ENCODE measurements at places on chromosomes 6 and 20. TPM values are rescaled to one million over a fixed set of nuclear protein-coding genes. Genes with fewer than 3 reads are reported as not detected.

Gene CCN5
- 5.7 TPM for polyA plus RNA-seq

Gene ADGRF5
- polyA plus RNA-seq, result 5.2 TPM

Gene PCSK2
- polyA plus RNA-seq, result 0.06 TPM

Gene RING1
- 29.2 TPM for polyA plus RNA-seq

Gene EYS
- not detected for polyA plus RNA-seq

Gene KCNK15
- polyA plus RNA-seq, result 0.06 TPM

Gene E2F1
- polyA plus RNA-seq, result 6.2 TPM

Gene TNFRSF6B
- polyA plus RNA-seq, result 12.3 TPM

Gene SLC52A3
- 0.03 TPM for polyA plus RNA-seq

Gene MYB
- 1.3 TPM for polyA plus RNA-seq

Gene TNFAIP3
- 25.0 TPM for polyA plus RNA-seq

- no peak for DNase-seq
- H3K4me1 ChIP-seq, result no peaks in the 10 kb centered on the region
- no peak overlapping the region for H3K27ac ChIP-seq
- H3K4me3 ChIP-seq, result no peak overlapping the region
- H3K36me3 ChIP-seq, result no peaks in the 10 kb centered on the region
Measured at GRCh38 chr20:21918398-21918797, 212.9 kb downstream of the PAX1 start.

- H3K27me3 ChIP-seq, result no peaks in the 10 kb centered on the region
- DNase-seq, result no peak
- H3K4me1 ChIP-seq, result peaks cover 10% of the 10 kb centered on the region
- peak overlapping the region; percentile 19 for H3K27ac ChIP-seq
- H3K36me3 ChIP-seq, result no peaks in the 10 kb centered on the region
Measured at GRCh38 chr6:14401246-14401645, 283.7 kb downstream of the CD83 start.

- no peaks in the 10 kb centered on the region for H3K36me3 ChIP-seq
- H3K27ac ChIP-seq, result no peak overlapping the region
- H3K4me1 ChIP-seq, result peaks cover 25% of the 10 kb centered on the region
- H3K4me3 ChIP-seq, result no peak overlapping the region
- no peak for DNase-seq
Measured at GRCh38 chr20:830011-830521, 3.4 kb upstream of the FAM110A start.

- H3K4me3 ChIP-seq, result no peak overlapping the region
- H3K36me3 ChIP-seq, result no peaks in the 10 kb centered on the region
- no peaks in the 10 kb centered on the region for H3K27me3 ChIP-seq
- DNase-seq, result no peak
- peaks cover 12% of the 10 kb centered on the region for H3K4me1 ChIP-seq
Measured at GRCh38 chr20:53691060-53691810, 97.6 kb upstream of the ZNF217 start.

GRCh38 chr6:98812220-98812619, 22.2 kb upstream of the POU3F2 start:
- H3K4me1 ChIP-seq, result no peaks in the 10 kb centered on the region
- no peaks in the 10 kb centered on the region for H3K36me3 ChIP-seq

DNA sequence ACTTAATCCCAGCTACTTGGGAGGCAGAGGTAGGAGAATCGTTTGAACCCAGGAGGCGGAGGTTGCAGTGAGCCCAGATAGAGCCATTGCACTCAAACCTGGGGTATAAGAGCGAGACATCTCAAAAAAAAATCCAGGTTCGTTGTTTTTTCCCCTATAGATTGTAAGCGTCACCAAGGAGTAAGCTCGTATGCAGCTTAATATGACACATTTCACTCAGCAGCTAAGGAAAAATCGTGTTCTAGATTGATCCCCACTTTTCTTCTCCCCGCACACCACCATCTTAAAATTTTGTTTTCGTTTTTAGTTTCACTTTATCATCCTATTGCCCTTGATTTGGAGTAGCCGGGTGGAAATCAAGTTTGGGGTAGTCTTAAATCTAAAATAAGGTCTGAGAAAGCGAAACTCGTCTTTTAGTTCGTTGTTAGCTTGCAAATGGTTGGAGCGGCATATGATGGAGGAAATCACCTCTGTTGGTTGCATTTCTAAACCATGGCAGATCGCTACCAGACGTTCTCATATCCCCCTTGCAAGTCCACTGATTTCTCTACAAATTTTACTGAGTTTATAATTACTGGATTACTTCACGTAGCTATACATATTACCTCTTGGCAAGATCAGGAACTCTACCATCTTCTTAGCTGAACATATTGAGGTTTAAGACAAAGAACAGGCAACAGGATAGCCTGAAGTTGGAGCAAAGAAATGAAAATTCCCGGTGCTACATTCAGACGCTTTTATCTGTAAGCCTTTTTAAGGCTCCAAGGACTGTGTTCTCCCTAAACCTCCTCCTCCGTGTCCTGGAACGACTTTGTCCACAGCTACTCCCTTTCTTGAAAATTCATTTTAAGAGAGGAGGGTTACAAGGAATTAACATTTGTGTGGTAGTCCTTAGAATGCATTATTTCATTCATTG, 91.1 kb upstream of the BTN3A2 start:
- peak overlapping the region; percentile 44 for H3K4me3 ChIP-seq
- H3K36me3 ChIP-seq, result no peaks in the 10 kb centered on the region
- H3K27ac ChIP-seq, result peak overlapping the region; percentile 99
- H3K4me1 ChIP-seq, result peaks cover 42% of the 10 kb centered on the region
- no peaks in the 10 kb centered on the region for H3K27me3 ChIP-seq

- DNase-seq, result peak; percentile 79
- no peaks in the 10 kb centered on the region for H3K36me3 ChIP-seq
- no peaks in the 10 kb centered on the region for H3K27me3 ChIP-seq
Measured at GRCh38 chr6:41736800-41737555, 1.6 kb upstream of the TFEB start.

GRCh38 chr6:167275436-167275835, 15.7 kb upstream of the UNC93A start:
- H3K27me3 ChIP-seq, result peaks cover 15% of the 10 kb centered on the region
- no peak overlapping the region for H3K4me3 ChIP-seq
- no peaks in the 10 kb centered on the region for H3K36me3 ChIP-seq
- no peak overlapping the region for H3K27ac ChIP-seq
- no peaks in the 10 kb centered on the region for H3K4me1 ChIP-seq

DNA sequence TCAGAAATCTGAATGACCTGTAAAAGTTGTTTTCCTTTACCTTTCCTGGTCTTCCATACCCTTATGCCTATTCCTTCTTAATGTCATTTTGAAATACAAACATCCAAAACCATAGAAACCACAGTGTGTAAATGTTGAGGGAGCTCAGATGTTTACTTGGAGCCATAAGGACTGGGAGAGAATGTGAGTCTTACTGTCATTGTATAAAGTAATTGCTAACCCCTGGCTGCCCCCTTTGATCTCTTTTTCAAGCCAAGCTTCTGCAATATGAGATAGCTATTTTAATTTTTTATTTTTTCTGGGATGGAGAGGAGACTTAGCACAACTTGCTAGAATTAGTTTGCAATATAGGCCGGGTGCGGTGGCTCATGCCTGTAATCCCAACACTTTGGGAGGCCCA, 124.4 kb upstream of the AKIRIN2 start:
- DNase-seq, result no peak
- H3K27ac ChIP-seq, result no peak overlapping the region
- H3K27me3 ChIP-seq, result no peaks in the 10 kb centered on the region
- H3K36me3 ChIP-seq, result no peaks in the 10 kb centered on the region

DNA sequence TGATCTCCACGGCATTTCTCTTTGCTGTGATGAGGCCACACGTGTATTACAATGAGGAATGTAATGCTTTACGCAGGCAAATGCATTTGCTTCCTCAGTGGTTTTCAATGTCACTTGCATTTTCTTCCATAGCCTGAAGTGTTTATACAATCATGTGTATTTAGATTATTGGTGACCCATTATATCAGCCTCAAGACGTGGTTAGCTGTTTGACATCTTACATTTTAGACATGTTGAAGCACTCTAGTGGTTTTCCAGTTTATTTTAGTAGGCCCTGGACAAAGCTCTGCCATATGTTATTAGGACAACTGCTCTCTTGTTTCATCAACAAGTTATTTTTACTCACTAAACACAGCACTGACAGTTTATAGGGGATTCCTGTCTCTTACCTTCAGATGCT, 200.4 kb downstream of the UTRN start:
- no peaks in the 10 kb centered on the region for H3K4me1 ChIP-seq
- no peaks in the 10 kb centered on the region for H3K27me3 ChIP-seq
- no peak for DNase-seq
- no peak overlapping the region for H3K27ac ChIP-seq

DNA sequence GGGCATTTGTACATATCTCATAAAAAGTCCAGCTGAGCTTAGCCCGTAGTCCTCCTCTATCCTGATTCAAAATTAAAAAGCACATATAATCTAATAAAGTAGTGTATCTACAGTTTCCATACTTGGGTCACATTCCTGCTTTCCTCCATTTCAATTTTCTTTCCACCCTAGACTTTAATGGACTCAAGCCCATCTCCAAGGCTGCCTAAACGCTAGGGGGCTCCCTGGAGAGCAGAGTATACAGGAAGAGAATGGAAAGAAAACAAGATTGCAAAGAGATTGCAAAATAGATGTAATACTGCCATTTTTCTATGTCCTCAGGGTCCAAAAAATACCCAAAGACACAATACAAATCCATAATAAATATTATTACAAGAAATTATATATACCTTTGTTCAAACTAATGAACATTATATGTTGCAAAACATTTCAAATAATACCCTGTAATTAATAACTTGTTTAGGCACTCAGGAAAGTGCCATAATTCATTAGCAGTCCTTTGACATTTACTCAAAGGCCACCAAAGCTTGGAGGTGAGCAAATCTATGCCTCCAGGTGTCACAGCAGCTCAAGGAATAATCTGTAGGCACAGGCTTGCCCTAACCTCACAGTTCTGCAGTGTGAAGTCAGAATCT, 2.4 kb upstream of the MCM3 start:
- no peaks in the 10 kb centered on the region for H3K27me3 ChIP-seq
- no peak overlapping the region for H3K4me3 ChIP-seq
- peak overlapping the region; percentile 36 for H3K27ac ChIP-seq

DNA sequence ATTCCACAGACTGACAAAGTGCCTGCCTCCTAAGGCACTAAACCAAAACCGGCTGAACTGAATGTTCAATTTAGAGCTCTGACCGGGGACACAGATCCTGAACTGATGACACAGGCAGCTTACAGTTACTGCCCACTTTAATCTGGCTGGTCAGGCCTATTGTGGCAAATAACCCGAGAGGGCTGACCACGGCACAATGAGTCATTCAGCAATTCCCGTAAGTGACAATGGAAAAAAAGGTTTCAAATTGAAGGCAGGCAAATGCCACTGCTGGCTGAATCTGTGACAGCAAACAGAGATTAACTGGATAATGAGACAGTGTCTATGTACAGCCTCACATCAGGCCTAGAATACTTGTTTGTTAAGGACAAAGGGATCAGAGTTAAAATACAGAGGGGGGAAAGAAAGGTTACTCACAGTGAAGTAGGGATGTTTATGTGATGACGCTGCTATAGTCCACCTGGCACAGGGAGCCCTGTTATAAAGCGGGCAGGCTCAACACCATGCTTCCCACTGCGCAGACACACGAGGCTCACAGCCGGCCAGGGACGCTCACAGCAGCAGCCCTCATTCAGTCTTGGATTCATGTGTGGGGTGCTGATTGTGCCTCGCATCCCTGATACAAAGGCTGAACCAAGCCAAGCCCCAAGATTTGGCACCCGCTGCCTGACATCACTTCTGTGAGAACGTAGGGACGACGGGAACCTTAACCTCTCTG, 54.4 kb downstream of the RTN4IP1 start:
- H3K36me3 ChIP-seq, result peaks cover 61% of the 10 kb centered on the region
- H3K27me3 ChIP-seq, result no peaks in the 10 kb centered on the region
- no peak overlapping the region for H3K27ac ChIP-seq

DNA sequence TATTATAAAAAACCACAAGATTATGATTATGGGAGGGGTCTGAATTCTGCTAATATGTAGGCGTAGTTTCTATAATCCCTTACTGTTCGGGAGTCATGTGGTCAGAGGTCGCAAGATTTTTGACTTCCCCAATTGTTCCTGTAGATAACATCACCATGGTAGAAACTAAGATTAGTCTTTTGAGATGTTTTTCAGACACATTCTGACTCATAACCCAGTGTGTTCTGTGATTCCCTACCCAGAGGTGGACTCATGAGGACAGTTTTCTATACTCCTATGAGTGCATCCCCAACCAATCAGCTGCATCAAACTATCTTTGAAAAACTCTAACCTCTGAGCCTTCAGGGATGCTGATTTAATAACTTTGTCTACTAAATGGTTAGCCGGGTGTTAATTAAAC, 175.5 kb downstream of the RFPL4B start:
- H3K4me1 ChIP-seq, result no peaks in the 10 kb centered on the region
- H3K4me3 ChIP-seq, result no peak overlapping the region
- H3K27me3 ChIP-seq, result no peaks in the 10 kb centered on the region
- no peaks in the 10 kb centered on the region for H3K36me3 ChIP-seq
- no peak for DNase-seq
- H3K27ac ChIP-seq, result no peak overlapping the region

DNA sequence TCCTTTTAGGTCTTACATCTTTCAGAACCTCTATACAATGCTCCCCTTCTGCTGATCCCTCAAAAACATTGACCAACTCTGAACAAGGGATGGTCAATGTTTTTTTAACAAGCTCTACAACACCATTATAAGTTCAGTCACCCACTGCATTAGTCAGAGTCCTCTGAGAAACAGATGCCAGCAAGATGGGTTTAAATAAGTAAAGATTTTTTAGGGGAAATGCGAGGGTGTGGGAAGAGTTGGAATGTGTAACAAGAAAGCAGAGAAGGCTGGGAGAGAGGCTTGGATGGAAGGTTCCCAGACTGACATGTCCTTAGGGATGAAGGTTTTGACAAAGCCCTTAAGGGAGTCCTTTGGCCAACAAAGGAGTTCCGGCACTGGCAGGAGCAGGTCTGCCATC, 478.3 kb downstream of the FRK start:
- no peaks in the 10 kb centered on the region for H3K36me3 ChIP-seq
- no peaks in the 10 kb centered on the region for H3K4me1 ChIP-seq
- H3K4me3 ChIP-seq, result no peak overlapping the region
- H3K27ac ChIP-seq, result no peak overlapping the region
- no peaks in the 10 kb centered on the region for H3K27me3 ChIP-seq

- H3K27me3 ChIP-seq, result no peaks in the 10 kb centered on the region
- no peak for DNase-seq
- peak overlapping the region; percentile 90 for H3K27ac ChIP-seq
- H3K4me1 ChIP-seq, result peaks cover 43% of the 10 kb centered on the region
Measured at GRCh38 chr6:43016176-43016942, 2.3 kb downstream of the KLHDC3 start.

DNA sequence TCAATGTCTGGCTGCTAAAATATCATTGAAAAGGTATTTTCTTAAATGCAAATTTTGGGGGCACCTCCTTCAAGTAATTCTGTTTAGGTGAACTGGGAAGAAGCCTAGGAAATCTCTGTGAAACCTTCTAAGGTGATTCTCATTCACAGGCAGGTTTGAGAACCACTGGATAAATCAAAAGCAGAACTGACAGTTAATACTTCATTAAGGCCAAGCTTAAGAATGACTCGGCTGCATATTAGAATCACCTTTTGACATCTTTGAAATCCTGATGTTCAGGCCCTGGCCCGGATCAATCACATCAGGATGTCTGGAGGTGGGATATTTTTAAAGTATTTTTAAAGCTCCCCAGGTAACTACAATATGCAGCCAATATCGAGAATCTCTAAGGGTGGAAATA, 50.6 kb downstream of the FKBP1C start:
- H3K27ac ChIP-seq, result no peak overlapping the region
- no peaks in the 10 kb centered on the region for H3K27me3 ChIP-seq
- no peaks in the 10 kb centered on the region for H3K4me1 ChIP-seq
- no peaks in the 10 kb centered on the region for H3K36me3 ChIP-seq
- no peak overlapping the region for H3K4me3 ChIP-seq
